Activated CD4-positive, alpha-beta T cell treated with anti-CD3 and anti-CD28 coated beads, Interleukin-2, amount 50 U/mL, for 1 hour (primary cell): ENCODE measurements at places on chromosomes 3 and 15.

DNA sequence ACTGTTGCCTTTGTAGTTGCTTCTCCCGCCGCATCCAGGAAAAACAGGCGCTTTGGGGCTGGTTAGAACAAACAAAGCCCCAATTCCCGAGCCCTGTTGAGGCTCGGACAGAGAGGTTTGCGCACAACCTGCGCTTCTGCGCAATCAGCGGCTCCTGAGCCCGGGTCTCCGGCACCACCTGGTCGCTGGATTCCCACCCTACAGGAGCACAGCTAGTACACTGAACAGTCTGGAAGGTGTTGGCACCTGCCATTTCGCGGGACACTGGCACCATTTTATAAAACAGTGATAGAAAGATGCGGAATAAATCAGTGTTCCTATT is 13.8 kb downstream of the ZIC4 start:
- no peak for DNase-seq

- DNase-seq = no peak
Observed at GRCh38 chr15:64580696-64581407, 120.5 kb downstream of the ZNF609 start.

GRCh38 chr3:46427916-46428833 is 21.1 kb downstream of the CCRL2 start:
- DNase-seq = no peak

DNA sequence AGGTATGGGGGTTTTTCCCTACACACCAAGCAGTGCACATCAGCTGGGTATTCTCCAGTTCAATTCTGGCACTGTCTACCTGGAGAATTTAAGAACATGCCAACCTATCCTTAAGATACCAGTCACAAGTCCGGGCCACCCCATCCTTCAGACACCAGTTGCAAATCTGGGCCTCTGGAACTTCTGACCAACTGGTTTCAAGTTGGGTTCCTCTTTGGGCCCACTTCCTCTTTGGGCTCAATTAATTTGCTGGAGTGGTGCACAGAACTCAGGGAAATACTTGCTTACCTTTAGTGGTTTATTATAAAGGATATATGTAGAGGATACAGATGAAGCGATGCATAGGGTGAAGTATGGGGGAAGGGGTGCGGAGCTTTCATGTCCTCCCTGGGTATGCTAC is 25.3 kb downstream of the GLCE start:
- no peak for DNase-seq

GRCh38 chr3:42826141-42826540 is 16.9 kb downstream of the ACKR2 start:
- no peak for DNase-seq

DNA sequence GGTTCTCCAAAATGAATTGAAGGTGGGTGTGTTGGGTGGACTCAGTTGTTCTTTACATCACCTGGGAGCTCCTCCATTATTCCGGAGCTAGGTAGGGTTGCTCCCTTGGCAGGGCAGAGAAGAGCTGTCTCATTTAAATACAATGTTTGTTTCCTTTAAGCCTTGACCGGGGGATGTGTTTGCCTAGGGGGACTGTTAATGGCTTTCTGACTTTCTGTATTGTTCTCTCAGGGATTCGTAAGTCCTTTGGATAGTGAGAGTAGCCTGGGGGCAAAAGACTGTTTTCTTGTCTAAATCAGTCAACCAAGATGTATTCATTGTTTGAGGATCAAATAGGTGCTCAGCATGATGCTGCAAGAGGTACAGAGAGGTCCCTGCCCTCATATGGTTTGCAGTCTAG is 71.1 kb downstream of the CDAN1 start:
- DNase-seq = no peak

DNA sequence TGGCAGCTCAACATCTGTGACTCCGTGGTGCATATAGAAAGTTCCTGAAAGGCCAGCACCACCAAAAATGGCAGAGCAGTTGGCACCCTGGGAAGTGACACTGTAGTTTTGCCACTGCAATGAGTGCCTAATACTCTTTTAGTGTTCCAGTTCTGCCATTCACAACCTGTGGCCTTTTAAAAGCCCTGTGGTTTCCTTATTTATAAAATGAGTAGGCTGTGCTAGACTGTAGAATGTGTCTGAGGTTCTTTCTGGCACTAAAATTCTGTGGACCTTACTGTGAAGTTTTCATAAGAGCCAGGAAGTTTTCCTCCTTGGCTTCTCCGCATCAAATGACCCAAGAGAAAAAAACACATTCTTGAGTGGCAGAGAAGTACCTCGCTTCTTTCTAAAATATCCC is 74.1 kb downstream of the MME start:
- DNase-seq = no peak

GRCh38 chr3:195698647-195699387 is 22.0 kb upstream of the MUC20 start:
- no peak for DNase-seq

DNA sequence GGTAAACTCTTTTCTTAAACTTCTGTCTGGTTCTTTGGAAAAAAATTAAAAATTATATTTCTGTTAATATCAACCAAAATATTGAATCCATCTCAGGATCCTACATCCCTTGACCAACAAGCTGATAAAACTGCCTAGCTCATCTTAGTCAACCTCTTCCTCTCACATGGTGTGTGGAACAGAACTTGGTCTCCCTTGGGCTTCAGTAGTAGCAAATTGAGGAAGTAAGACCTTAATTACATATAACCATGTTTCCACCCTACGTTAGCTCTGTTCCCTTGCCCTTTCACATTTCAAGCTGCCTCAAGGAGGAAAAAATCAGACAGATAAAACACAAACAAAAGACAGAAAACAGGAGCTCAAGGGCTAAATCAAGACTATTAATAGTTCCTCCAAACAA is 116.4 kb downstream of the GREM1 start:
- DNase-seq = no peak

DNA sequence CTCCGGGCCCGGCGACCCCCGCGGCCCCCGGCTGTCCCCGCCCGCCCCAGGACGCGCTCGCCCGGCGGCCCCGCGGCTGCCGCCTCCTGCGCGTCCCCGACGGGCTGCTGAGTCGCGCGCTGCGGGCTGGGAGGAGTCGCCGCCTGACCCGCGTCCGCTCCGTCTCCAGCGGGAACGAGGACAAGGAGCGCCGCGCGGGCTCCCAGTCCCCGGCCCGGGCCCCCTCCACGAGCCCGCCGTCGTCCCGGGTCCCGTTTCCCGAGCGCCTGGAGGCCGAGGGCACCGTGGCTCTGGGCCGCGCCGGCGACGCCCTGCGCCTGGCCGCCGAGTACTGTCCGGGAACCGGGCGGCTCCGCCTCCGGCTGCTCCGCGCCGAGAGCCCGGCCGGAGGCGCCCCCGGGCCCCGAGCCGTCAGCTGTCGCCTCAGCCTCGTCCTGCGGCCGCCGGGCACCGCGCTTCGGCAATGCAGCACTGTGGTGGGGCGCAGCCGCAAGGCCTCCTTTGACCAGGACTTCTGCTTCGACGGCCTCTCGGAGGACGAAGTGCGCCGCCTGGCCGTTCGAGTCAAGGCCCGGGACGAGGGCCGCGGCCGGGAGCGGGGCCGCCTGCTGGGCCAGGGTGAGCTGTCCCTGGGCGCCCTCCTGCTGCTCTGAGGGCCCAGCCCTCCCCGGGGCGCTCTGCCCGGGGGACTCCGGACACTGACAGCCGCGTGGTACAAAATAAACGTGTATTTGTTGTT is 1.5 kb downstream of the C2CD4A start:
- DNase-seq = peak; percentile 11

DNA sequence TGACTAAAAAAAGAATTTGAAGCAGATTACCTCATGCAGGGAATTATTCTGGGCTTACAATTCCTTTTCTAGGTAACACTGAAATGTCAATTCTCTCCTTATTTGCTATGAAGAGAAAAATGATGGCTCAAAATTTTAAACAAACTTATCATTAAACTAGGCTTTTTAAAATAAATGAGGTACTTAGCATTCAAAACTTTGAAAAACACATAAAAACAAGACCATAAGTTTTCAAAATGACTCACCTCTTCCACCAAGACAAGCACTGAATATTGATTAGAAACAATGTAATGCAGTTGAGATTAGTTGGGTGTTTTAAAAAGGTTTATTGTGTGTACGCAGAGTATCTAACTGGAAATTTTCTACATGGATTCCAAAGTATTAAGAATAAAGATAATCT is 154.6 kb downstream of the ADAM10 start:
- no peak for DNase-seq

GRCh38 chr3:12367346-12367745 is 78.5 kb downstream of the PPARG start:
- DNase-seq = no peak

GRCh38 chr3:144444061-144444460 is 472.4 kb downstream of the DIPK2A start:
- DNase-seq = no peak

- DNase-seq = no peak
Observed at GRCh38 chr3:191076903-191077552, 122.0 kb upstream of the OSTN start.

- DNase-seq = no peak
Observed at GRCh38 chr3:175989161-175989560, 1130.0 kb downstream of the NAALADL2 start.

DNA sequence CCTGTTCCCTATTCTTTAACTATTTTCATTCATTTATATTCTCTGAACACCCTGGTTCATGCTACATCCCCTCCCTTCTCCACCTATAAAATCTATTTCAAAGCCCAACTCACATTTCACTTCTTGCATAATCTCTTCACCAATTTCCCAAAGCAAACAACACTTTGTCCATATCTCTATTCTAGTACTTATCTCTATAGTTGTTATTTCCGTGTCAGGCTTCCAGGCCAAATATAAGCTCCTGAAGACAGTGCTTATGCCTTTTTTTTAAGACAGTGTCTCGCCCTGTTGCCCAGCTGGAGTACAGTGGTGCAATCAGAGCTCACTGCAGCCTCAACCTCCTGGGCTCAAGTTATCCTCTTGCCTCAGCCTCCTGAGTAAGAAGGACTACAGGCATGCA is 43.6 kb downstream of the DNAH12 start:
- no peak for DNase-seq

- no peak for DNase-seq
Observed at GRCh38 chr3:149330609-149331331, 2.7 kb downstream of the TM4SF18 start.

GRCh38 chr3:194396539-194396858 is 2.6 kb downstream of the GP5 start:
- no peak for DNase-seq

DNA sequence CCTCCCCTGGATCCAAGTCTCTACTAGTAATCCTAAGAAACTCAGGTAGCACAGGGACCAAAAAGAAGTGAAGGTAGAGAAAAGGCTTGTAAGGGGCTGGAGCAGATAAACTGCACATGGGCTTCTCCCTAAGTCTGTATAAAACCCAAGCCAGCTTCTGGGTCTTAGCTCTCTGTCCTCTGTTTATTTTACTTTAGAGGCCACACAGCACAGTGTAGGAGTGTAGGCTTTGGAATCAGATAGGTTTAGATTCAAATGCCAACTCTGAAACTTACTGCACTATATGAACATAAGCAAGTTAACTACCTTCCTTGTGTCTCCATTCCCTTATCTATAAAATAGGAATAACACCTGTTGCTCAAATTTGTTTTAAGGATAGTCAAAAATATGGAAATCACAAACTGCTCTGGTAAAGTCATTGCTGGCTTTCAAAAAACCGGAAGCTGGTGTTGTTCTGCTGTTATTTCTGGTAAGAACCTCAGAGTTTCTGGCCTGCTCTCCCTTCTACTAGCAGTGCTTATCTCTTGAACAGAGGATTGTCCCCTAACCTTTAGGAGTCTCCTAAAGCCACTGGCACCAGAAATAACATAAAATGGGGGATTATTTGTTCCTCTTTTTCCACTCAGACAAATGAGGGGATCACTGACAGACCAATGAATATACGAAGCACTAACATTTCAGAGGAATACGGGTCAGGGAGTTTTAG is 33.8 kb downstream of the PIK3R4 start:
- no peak for DNase-seq

GRCh38 chr3:169880576-169881250 is 11.0 kb upstream of the LRRC31 start:
- no peak for DNase-seq

DNA sequence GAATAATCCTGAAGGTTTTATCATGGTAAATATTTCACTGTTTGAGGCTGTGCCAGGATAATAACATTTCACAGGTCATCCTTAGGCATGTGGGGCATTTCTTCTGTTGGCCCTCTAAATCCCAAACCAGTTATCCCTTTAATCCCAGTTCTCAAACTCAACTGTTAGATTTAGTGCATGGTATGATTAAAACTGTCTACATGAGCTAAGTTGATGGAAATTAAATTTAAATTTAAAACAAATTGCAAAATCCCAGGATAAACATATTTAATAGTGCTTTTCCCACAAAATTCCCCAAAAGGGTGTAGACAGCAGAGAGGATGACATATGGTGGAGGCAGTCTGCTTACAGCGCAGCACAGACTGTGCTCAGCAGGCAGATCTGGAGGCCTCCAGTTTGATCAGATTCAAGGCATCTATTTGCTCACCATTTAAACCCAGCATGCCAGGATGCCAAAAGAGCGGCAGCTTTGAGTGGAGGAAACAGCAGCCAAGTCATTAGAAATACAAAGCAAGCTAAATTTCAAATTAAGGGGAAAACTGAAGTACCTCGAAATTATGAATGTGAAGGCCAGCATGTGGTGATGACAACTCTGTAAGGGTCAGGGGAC is 325.8 kb downstream of the KCNH8 start:
- DNase-seq = no peak

DNA sequence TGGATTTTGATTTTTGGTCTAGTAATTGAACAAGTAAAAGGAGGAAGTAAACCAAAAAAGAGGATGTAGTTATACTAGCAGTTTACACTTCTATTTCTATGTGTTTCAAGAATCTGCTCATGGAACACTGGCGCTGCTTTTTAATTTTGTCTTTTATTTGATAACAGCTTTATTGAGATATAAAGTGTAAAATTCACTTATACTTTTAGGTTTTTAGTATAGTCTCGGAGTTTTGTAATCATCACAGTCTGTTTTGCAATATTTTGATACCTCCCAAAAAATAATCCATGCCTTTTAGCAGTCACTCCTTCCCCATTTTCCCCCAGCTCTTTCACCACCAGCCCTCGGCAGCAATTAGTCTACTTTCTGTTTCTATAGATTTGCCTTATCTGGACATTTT is 18.0 kb downstream of the UBE2E2 start:
- DNase-seq = no peak

DNA sequence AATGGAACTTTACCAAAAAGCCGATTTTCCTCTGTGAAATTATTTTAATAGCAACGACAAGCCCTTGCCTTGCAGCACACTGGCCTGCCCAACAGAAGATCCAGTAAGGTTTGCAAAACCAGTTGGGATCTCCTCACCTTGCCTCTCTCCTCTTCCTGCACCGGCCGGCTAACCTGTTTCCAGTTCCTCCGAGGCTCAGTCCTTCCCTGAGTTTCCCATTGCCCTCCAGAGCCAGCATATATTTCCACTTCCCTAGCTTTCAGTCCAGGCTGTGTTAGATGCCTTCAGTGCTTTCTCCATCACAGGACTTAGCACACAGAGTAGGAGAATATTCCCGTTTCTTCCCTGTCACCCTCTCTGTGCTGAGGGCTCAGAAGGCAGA is 60.3 kb downstream of the NOX5 start:
- no peak for DNase-seq

DNA sequence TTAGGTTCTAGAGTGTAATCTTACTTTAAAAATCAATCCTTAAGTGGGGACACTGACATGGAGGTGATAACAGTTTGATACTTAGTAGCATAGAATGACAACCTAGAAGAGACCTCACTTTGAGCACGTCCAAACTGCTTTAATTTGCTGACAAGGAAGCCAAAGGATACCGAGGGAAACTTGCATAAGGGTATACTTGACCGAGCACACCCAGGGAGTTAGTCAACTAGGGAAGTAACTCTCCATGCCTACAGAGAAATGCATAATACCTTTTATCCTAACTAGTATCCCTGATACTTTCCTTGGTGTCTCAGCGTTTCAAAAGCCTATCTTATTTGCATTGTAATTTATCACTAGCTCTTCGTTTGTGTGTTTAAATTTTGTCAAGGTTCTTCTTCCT is 5.5 kb upstream of the TPRG1 start:
- DNase-seq = no peak
